Right ventricle myocardium superior (tissue), 1 donor: ENCODE measurements at places on chromosomes 2 and 18.

DNA sequence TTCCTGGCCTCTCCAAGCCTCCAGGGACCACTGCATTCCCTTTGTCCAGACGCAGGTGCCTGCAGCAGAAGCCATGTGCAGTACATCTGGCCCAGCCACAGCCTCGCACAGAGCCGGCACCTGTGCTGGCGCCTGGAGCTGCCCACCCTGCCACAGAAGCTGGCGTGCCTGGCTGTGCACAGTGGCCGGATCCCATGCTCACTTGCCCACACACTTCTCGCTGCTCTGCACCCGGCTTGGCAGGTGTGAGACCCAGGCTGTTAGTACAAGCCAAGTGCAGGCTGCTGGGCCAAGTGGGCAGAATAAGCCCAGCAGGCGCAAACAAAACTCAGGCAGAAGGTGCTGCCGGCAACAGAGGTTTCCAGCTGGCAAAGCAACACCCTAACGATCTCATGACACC lies 124.5 kb upstream of the CCDC150 start:
- DNase-seq: peak; percentile 69

- no peak for DNase-seq
Observed at GRCh38 chr2:74725287-74725686, 71.2 kb downstream of the SEMA4F start.

DNA sequence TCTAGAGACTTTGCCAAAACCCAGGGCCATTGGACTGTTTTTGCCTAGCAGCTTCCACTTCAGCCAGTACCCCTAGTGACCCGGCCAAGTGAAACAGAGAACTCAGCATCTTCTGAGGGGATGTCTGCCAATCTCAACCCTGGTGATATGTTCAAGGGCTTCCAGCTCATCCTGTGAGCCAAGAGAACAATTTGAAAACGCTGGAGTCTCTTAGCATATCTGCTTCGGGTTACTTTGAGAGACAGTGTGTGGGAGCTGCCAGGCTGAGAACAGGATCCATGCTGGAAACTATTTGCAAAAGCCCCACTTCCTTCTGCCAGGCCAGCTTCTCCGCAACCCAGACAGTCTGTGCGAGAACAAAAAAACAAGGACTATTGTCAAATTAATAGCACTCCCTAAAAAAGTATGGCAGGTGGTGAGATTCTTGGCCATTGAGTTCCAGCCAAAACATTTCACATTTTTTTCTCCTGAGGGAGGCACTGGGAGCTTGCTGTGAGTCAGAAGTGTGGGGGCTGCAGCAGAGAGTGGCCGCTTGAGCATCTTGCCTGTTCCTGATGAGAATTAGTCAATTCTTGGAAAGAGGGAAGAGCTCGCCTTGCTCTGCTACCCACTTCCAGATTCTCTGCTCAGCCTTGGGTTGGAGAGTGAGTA lies 395.6 kb upstream of the TRIB2 start:
- DNase-seq: peak; percentile 66

GRCh38 chr2:178066890-178067669 lies 5.5 kb downstream of the PDE11A start:
- DNase-seq: no peak

DNA sequence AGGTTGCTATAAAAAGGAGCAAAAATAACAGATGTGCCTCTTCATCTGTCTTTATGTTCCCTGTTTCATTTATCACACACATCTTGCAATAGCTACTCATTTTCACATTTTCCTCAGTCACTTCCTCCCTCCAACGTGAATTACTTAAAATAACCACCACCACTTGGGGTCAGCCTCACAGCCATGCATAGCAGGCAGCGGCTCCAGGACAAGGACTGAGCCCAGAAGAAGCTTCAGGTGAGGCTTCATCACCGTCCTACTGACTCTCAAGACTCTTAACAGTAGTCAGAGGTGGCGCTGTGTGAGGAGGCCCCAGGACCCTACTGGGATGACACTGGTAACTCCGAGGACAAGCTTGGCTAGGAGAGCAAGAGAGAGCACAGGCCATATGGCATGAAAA lies 15.5 kb upstream of the ST8SIA5 start:
- DNase-seq: no peak

GRCh38 chr2:149806651-149807050 lies 219.1 kb upstream of the MMADHC start:
- DNase-seq: no peak

- DNase-seq: peak; percentile 48
Observed at GRCh38 chr2:42722320-42723190, 41.4 kb downstream of the OXER1 start.

- DNase-seq: no peak
Observed at GRCh38 chr18:13407484-13407883, 188.9 kb downstream of the LDLRAD4 start.

DNA sequence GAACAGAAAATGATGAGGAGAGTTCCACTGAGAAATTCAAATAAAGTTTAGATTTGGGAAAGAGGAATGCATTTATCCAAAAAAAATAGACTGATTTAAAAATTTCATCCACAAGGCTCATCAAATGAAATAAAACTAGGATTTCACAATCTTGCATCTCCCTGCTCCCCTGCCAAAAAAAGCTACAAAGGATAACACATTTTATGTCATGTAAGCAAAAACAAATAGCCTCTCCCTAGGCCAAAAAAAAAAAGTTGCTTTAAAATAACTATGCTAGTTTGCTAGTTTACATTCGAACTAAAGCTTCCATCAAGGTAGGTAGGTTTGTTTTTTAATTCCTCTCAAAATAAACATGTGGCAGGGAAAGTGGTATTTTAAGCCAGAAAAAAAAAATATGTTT lies 465.5 kb upstream of the ID2 start:
- no peak for DNase-seq

GRCh38 chr2:23008951-23009350 lies 376.0 kb upstream of the KLHL29 start:
- DNase-seq: no peak

- no peak for DNase-seq
Observed at GRCh38 chr2:59947209-59947608, 606.2 kb downstream of the BCL11A start.

DNA sequence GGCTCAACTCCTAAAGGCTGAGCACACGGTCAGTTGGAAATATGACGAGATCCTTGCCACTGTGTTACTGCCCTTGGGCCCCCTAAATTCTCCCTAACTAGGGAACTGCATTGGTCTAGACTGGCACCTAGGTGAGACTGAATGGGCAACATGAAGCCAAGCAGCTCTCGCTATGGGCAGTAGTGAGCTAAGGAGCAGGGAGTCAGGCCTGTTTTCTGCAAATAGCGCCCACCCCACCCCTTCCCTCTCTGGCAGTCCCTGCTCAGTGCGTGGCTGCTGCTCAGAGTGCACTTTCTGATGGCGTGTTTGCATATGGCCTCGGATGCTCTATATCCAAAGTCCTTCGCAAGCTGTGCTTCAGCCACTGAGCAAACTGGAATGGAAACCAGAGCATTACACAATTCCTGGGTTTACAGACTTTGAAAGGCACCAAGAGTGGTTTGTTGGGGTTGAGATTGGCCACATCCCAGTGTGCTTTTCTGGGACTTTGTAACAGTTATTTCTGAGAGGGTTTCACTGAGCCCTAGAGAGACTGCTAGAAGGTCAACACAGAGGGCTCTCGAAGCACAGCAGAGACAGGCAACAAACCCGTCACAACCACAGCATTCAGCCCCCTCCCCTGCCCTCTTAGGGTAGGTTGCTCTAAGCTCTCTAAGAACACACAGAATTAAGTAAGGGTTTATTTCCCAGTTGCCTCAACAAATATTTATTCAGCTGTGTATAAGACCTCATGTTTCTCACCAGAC lies 419.9 kb downstream of the STK39 start:
- no peak for DNase-seq

DNA sequence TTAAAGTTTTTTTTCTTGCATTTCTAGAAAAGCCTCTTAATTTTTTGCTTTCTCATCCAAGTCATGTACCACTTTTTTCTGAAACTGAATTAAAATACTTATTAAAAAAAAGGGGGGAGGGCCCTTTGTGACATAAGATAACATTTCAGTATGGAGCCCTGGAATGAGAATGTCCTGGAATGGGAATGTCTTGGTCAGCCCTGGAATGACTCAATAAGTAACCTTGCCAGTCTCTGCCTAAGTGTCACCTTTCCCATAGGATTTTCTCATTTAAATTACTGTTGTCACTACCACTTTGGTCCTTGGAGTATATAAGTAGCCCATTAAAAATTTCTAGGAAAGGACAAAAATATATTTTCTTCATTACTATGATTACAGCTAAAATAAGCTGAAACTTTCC lies 4.7 kb downstream of the UBXN2A start:
- no peak for DNase-seq

GRCh38 chr18:59658941-59659340 lies 38.3 kb downstream of the CCBE1 start:
- no peak for DNase-seq

DNA sequence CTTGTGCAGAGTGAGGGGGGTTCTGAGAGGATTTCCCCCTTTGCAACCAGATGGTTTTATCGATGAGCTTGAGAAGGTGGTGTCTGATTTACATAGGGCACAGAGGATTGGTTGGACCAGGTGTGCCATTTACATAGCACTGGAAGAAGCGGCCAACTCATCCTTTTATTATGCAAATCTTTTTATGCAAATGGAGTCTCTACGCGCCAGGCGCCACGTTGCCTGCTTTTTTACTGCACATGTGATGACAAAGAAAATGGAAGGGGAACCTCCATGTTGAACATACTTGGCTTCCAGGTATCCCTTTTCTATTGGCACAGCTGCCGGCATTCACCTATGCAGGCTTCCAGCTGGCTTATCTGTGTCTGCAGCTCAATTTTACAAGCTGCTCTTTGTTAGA lies 18.4 kb upstream of the TXNL4A start:
- DNase-seq: no peak

GRCh38 chr2:95343429-95344214 lies 46.5 kb downstream of the KCNIP3 start:
- peak; percentile 22 for DNase-seq

GRCh38 chr2:78077633-78078032 lies 555.5 kb upstream of the LRRTM4 start:
- DNase-seq: no peak

GRCh38 chr2:128384956-128385355 lies 66.3 kb upstream of the HS6ST1 start:
- DNase-seq: no peak

- DNase-seq: peak; percentile 72
Observed at GRCh38 chr2:30231996-30232800, 864 bp downstream of the LBH start.

DNA sequence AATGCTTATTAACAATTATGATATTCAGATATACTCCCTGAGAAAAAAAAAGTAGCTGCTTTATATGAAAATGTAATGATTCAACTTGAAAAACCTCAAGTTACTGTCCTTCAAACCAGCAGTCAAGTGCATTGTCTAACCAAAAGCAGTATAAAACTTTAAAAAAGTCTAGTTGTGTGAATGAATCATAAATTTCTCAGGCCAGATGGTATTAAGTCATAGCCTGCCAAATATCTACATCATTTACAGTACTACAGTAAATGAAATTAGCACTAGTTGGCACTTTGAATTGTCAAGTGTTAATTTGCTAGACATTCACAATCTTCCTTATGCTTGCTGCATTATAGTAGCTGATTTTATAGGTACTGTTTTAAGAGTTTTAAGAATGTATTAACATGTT lies 85.9 kb downstream of the CBLN2 start:
- DNase-seq: no peak

GRCh38 chr2:151379169-151379568 lies 21.8 kb downstream of the TNFAIP6 start:
- DNase-seq: no peak

GRCh38 chr2:96577501-96577900 lies 40.9 kb downstream of the ARID5A start:
- DNase-seq: no peak

DNA sequence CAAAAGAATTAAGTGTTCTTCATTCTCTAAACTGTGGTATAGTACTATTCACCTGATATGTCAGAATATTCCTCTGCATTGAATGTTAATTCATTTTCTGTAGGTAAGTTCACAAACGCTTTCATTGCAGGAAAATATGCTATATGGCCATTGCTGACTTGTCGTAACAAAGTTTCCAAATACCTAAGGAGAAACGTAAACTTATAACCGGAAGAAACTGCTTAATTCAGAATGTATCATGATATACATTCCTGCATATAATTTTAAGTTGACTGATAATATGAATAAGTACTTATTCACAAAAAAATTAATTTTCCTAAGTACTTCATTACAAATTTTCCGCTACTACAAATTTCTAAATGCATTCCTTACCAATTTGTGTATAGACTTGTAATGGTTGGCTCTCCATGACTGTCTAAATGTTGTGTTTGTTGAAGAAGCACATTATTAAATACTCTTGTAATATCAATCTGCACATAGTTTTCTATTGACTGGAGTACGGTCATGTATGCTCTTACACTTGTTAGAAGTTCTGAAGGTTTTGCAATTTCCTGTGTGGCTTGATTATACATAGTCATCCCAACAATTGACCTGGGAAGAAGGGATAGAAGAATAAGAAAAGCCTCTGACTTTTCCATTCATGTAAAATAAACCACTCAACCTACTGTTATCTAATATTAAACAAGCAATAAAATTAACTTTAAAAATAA lies 85.4 kb downstream of the NCKAP1 start:
- no peak for DNase-seq

GRCh38 chr2:200320344-200320743 lies 13.9 kb downstream of the SPATS2L start:
- no peak for DNase-seq

DNA sequence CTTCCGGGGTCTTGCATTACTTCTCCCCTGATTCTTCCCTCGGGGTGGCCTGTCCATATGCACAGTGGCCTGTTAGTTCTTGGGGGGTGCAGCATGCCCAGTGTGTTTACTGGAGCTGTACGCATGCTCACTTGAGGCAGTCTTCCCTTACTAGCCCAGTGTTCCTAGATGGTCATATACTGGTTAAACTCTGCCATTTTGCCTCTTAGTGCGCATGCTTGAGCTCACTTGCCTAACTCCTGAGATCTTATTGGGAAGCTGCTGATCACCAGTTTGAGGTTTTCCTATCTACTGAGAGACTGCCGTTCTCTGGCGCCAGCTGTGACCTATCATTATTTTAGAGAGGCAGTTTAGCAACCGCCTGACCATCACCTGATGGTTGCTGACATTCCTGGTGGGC lies 571.2 kb downstream of the ADCYAP1 start:
- DNase-seq: no peak

GRCh38 chr2:200575957-200576356 lies 9.9 kb upstream of the AOX1 start:
- DNase-seq: no peak

DNA sequence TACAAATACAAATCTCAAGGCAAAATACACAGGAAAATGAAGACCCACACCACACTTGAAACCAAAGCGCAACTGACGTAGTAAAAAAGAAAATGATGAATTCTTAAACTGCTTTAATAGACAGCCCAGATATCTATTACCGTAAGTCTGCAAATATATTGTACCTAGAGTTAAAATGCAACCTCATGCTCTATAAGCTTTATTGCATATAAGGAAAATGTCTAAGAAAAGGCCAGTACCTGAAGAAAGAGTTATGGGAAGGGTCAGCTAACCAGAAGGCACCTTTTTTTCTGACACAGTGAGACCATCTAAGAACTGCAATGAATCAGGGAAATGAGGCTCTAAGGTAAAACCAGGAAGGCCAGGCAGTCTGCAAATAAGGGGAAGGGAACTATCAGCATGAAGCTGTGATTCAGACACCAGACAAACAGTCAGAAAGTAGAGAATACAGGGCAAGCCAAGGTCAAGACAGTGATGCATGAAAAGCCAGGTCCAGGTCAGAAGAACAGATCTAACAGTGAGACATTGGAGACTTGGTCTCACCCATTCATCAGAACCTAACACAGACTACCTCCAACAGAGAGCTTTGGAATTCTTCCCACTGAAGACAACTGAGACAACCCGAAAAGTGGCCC lies 46.9 kb downstream of the PDE11A start:
- DNase-seq: no peak

- no peak for DNase-seq
Observed at GRCh38 chr2:18084376-18084775, 205.9 kb downstream of the KCNS3 start.
